ENCODE measurements at places on chromosomes 3 and 15.

GRCh38 chr15:68644996-68645395, 66.2 kb downstream of the CORO2B start:
- DNase-seq, result no peak

GRCh38 chr3:127406309-127407025, 118.6 kb upstream of the PRR20G start:
- no peak for DNase-seq

DNA sequence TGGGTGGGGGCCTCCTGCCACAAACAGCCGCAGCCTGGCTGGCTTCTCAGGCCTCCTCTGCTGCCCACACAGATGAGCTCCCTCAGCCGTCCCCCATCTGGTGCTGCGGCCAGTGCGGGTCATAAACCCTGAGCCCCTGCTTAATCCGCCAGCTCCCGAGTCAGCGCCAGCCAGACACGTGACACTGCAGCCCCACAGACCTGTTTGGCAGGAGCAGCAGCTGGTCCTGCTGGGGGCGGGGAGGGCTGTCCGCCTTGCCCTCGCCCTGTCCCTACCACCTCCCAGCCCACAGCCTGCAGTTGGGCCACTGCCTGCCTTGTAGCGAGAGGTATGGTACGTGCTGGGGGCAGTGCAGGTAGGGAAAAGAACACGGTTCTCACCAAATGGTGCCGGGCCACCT, 86.2 kb downstream of the IQSEC1 start:
- no peak for DNase-seq

DNA sequence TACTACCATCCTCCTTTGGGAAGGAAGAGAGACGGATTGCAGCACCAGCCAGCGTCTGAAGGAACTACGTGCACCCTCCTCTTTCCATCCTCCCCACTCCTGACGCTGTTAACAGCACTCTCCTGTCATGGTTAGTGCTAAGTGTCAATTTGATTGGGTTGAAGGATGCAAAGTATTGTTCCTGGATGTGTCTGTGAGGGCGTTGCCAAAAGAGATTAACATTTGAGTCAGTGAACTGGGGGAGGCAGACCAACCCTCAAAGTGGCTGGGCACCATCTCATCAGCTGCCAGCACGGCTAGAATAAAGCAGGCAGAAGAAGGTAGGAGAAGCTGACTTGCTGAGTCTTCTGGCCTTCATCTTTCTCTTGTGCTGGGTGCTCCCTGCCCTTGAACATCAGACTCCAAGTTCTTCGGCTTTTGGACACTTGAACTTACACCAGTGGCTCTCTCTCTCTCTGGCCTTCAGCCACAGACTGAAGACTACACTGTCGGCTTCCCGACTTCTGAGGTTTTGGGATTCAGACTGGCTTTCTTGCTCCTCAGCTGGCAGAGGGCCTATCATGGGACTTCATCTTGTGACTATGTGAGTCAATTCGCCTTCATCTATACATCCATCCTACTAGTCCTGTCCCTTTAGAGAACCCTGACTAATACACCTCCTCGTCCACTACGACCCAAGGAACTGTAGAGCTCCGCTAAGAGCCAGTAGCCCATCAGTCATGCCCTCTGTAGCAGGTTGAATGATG, 128.2 kb upstream of the HES1 start:
- DNase-seq, result no peak
